Thymus (tissue), 14 donors: ENCODE measurements at places on chromosomes 1 and 21.

GRCh38 chr21:41598561-41599431 lies 90.8 kb upstream of the TMPRSS2 start:
- no peak for DNase-seq
- H3K4me3 ChIP-seq: no peak overlapping the region
- peaks cover 4% of the 10 kb centered on the region for H3K27me3 ChIP-seq
- no peaks in the 10 kb centered on the region for H3K36me3 ChIP-seq
- no peak overlapping the region for H3K27ac ChIP-seq

DNA sequence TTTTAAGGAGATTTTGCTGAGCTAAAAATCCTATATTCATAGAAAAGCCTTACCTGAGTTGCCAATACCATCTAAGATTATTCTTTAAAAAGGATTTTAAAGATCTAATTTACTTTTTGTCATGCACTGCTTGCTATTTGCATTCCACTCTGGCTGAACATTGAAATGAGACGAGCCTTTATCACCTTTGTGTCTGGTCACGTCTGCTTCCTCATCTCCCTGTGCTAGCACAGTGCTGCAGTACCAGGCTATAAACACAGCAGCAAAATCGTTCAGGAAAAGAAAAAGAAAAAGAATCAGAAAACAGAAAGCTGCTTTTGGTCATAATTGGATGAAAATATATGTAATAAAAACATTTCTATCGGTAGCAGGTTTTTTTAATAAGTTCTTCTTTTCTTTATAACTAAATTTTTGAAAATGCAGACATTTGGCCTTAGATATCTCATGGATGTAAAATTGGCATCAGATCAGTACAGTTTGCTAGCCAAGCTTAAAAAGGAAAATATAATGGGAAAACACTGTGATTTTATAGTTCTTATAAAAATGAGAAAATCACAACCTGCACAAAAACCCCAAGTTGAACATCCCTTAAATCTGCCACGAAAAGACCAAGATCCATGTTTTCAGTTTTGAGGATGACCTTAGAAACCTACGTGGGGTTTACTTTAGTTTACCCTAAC lies 735.7 kb upstream of the CXADR start:
- H3K27me3 ChIP-seq: no peaks in the 10 kb centered on the region
- no peak overlapping the region for H3K27ac ChIP-seq
- no peaks in the 10 kb centered on the region for H3K36me3 ChIP-seq

DNA sequence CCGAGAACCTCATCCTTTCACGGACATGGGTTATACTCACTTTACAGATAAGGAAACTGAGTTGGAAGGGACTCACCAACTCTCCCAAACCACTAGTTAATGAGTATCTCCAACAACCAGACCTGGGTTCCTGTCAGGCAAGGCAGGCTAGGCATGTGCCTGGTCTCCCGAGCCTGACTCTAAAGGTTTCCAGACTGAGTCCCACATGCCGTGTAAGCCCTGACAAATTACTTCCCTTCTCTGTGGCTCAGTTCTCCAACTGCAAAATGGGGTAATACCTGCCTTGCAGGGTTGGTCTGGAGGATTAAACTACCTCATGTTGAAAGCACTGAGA lies 34.3 kb downstream of the SSBP3 start:
- no peak for DNase-seq
- H3K4me1 ChIP-seq: peaks cover 64% of the 10 kb centered on the region
- H3K4me3 ChIP-seq: no peak overlapping the region

DNA sequence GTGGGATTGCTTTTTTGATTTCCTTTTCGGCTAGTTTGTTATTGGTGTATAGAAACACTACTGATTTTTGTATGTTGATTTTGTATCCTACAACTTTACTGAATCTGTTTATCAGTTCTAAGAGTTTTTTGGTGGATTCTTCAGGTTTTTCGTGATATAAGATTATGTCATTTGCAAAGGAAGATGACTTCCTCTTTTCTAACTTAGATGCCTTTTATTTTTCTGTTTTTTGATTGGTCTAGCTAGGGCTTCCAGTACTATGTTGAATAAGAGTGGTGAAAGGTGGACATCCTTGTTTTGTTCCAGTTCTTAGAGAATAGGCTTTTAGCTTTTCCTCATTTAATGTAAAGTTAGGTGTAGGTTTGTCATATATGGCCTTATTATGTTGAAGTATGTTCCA lies 13.1 kb upstream of the NHLH2 start:
- H3K4me3 ChIP-seq: no peak overlapping the region
- H3K27me3 ChIP-seq: peaks cover 4% of the 10 kb centered on the region
- no peak overlapping the region for H3K27ac ChIP-seq
- H3K36me3 ChIP-seq: no peaks in the 10 kb centered on the region

DNA sequence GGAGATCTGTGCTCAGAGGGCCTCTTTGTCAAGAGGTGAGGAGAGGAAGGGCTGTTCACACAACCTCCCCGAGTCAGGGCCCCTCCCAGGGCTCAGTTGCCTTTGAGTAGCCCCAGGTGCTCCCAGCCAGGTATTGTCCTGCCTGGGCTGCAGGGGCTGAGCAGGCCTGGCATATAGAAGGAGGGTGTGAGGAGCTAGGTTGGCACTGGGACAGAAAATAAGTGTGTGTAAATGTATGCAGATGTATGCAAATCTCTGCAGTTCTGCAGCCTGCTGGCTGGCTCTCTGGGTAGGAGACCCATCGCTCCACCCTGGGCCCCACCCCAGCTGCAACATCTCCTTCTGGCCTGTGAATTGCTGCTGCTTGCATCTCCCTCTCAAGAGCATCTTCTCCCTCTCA lies 52.4 kb downstream of the NAV1 start:
- DNase-seq: no peak
- H3K4me3 ChIP-seq: no peak overlapping the region
- H3K36me3 ChIP-seq: no peaks in the 10 kb centered on the region

DNA sequence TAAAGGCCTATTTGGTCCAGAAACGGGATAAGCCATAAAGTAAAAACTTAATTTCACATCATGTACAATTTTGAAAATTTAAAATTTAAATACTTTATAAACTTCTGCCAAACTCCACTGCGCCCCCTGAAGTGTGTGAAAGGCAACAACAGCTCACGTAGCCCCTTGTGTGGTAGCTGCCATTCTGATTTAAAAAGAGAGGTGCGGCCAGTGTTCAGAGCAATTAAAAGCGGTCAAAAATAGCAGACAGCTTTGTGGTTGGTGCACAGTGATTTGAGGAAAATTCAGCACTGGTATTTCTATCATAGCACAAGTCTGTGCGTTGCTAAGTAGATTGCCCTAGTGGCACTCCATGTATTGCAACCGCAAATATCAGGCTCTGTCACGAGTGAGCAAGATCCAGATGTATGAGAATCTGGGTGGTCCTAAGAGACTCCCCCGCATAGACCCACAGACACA lies 122.5 kb downstream of the ATG4C start:
- H3K36me3 ChIP-seq: no peaks in the 10 kb centered on the region
- no peaks in the 10 kb centered on the region for H3K4me1 ChIP-seq
- H3K27me3 ChIP-seq: no peaks in the 10 kb centered on the region
- no peak overlapping the region for H3K27ac ChIP-seq

- no peaks in the 10 kb centered on the region for H3K27me3 ChIP-seq
- no peak overlapping the region for H3K4me3 ChIP-seq
- no peak for DNase-seq
- no peaks in the 10 kb centered on the region for H3K4me1 ChIP-seq
- H3K36me3 ChIP-seq: no peaks in the 10 kb centered on the region
- H3K27ac ChIP-seq: no peak overlapping the region
Measured at GRCh38 chr1:182484531-182485257, 34.7 kb downstream of the RGSL1 start.

DNA sequence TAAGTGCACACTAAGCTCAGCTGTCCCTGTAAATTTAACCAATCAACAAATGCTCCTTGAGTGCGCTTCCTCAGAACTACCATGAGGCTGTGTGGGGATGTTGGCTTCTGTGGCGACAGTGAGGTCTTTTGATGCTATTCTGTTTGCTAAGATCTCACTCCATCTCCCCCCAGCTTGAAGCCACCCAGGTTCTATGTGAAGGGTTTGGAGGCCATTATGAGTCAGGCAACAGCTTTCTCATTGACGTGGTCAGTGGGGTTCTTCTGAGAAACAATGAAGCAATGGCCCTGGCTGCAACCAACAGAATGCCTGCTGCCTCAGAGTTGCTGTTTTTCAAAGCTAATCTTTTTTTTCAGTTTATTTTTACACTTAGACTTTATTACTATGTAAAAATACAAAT lies 205.5 kb downstream of the PTBP2 start:
- no peaks in the 10 kb centered on the region for H3K27me3 ChIP-seq
- no peak for DNase-seq
- no peaks in the 10 kb centered on the region for H3K36me3 ChIP-seq
- H3K4me1 ChIP-seq: no peaks in the 10 kb centered on the region

DNA sequence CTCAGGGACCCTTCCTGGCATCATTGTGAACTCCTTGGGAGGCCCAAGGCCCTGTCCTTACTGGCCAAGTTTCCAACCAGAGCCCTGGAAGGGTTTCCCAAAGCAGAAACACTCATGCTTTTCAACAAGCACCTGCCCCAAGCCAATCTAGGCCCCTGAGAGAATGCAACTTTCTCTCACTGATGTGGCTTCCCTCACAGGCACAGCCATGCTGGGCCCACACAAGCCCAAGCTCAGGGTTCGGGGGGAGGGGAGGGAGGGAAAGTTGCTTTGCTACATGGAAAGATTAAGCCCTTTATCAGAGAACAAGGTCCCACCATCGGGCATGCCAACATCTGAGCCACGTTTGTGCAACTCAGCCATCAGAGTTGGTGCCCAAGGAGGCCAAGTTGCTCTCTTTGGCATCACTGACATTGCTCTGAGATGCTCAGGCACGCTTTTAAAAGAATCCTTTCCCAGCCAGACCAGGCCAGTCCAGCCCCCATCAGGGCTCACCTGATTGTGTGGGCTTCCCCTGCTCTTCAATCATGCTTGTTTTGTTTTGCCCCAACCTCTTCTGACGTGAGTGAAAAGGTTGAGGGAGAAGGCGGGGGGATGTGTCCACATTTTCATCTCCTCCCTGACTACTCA lies 43.5 kb downstream of the RIMS3 start:
- no peaks in the 10 kb centered on the region for H3K36me3 ChIP-seq
- H3K27me3 ChIP-seq: no peaks in the 10 kb centered on the region
- H3K27ac ChIP-seq: peak overlapping the region; percentile 62
- H3K4me3 ChIP-seq: no peak overlapping the region

DNA sequence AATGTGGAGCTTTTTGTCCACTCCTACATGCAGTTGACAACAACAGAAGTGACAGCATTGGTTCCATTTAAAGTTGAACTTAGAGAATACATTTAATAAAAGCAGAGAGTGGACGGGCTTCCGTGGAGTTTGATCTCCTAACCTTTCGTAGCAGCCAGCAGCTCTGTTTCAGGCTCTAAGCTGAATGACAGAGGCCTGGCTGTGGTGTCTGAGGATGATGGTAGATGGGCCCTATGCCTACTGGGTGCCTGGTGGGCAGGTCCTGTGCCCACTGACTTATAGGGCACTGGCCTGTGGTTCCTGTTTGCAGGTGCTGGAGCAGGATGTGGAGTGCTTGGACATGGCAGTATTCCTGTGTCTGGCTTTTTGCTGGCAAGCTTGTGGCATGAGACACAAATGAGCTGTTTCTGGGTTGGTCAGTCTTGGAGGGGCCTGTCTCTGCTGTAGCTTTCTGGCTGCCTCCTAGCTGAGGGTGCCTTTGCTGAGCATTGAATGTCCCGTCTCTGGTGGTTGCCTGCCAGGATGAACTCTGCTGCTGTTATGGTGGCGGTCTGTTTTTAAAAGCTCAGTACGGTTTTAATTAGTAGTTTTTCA lies 54.6 kb downstream of the PRDM2 start:
- no peak overlapping the region for H3K4me3 ChIP-seq
- peaks cover 4% of the 10 kb centered on the region for H3K36me3 ChIP-seq
- no peak for DNase-seq
- H3K27ac ChIP-seq: no peak overlapping the region
- no peaks in the 10 kb centered on the region for H3K27me3 ChIP-seq
- H3K4me1 ChIP-seq: no peaks in the 10 kb centered on the region

DNA sequence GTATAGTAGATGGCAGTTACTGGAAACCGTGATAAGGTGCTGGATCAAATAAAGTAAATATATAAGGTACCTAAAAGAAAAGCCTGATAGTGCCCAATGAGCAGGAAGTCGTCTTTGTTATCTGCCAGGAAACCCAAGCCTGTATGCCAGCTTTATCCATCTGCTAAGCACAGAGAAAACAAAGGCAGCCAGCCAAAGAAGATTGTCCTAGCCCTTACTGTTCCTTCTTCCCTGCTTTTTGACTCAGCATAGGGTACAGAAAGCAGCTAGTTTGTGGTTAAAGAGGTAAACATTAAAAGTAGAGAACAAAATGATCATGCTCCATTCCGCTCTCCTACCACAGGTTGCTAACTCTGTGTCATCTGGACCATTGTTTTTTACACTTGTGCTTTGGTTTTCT lies 10.1 kb downstream of the KRTAP22-2 start:
- no peak overlapping the region for H3K4me3 ChIP-seq
- no peak overlapping the region for H3K27ac ChIP-seq
- no peak for DNase-seq
- H3K4me1 ChIP-seq: no peaks in the 10 kb centered on the region
- no peaks in the 10 kb centered on the region for H3K36me3 ChIP-seq

DNA sequence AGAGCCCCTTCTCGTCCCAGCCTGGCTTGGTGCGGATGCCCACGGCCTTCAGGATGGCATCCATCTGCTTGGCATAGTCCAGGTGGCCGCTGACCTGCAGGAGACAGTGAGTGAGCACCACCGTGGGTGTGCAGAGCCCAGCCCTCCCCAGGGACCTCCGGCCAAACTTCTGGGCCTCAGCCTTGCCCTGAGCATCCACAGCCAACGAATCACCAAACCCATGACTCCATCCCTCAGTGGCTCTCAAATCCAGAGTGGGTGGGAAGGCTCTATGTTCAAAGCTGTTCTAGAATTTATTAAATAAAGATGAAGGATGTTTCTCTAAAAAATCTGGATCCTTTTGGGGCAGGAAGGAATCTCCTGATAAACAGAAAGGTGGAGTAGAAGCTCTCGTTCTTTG lies 18.7 kb downstream of the HTR6 start:
- H3K27me3 ChIP-seq: no peaks in the 10 kb centered on the region
- no peaks in the 10 kb centered on the region for H3K36me3 ChIP-seq
- H3K4me3 ChIP-seq: no peak overlapping the region
- DNase-seq: no peak
- H3K27ac ChIP-seq: no peak overlapping the region

DNA sequence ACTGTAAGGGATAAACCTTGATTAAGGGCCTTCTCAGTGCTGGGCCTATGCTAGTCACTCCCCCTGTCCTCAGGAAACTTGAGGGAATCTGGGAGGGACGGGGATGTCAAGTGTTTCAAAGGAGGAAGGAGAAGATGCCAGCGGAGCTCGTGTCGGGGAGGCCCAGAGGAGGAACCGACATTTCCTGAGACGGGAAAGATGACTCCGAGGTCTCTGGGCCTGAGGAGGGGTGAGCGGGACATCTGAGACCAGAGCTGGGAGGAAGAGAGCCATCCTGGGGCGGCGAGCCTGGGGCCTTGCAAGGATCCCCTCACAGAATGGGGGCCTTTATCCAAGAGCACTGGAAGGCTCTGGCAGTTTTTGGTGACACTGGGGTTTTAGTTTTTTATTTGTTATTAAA lies 10.4 kb downstream of the SLC66A1 start:
- DNase-seq: no peak
- H3K36me3 ChIP-seq: peaks cover 10% of the 10 kb centered on the region
- H3K4me1 ChIP-seq: no peaks in the 10 kb centered on the region
- no peaks in the 10 kb centered on the region for H3K27me3 ChIP-seq

- no peak overlapping the region for H3K4me3 ChIP-seq
- no peak overlapping the region for H3K27ac ChIP-seq
- H3K36me3 ChIP-seq: no peaks in the 10 kb centered on the region
- no peaks in the 10 kb centered on the region for H3K4me1 ChIP-seq
- H3K27me3 ChIP-seq: no peaks in the 10 kb centered on the region
Measured at GRCh38 chr1:81335876-81336275, 464.9 kb upstream of the ADGRL2 start.

GRCh38 chr21:29293495-29293894 lies 5.2 kb upstream of the BACH1 start:
- no peaks in the 10 kb centered on the region for H3K27me3 ChIP-seq
- peaks cover 4% of the 10 kb centered on the region for H3K4me1 ChIP-seq
- H3K4me3 ChIP-seq: no peak overlapping the region
